Activated CD4-positive, alpha-beta memory T cell treated with anti-CD3 and anti-CD28 coated beads, Interleukin-2, amount 10 ng/mL, durations not matched to agents 7 days and 5 days (primary cell): ENCODE measurements at places on chromosomes 13 and 19. TPM values are rescaled to one million over a fixed set of nuclear protein-coding genes. Genes with fewer than 3 reads are reported as not detected.
A peak's percentile ranks its signal among the peaks of the same experiment; 100 is the strongest.

DNA sequence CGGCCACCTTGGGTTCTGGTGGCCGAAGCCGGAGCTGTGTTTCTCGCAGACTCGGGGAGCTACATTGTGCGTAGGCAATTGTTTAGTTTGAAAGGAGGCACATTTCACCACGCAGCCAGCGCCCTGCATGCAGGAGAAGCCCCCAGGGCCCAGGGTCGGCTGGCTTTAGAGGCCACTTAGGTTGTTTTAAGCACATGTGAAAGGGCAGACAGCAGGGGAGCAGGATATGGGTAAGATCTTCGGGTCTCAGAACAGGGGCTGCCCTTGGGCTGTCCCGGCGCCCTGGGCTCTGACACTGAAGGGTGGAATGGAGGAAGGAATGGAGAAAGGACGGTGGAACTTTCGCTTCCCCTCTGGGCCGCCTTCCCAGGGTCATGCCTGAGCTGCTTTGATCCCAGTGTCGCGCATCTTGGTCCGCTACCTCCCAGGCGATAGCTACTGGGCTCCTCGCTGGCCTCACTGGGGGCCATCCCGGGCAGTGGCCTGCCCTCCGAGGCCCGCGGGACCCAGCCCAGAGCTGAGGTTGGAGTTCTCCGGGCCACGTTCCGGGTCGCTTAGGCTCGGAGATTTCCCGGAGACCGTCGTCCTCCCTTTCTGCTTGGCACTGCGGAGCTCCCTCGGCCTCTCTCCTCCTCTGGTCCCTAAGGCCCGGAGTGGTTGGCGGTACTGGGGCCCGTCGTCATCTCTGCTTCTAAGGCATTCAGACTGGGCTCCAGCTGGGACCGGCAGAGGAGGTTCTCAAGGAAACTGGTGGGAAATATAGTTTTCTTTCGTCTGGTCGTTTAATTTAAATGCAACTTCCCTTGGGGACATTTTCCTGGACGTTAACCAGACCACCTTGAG lies 4.3 kb upstream of the POU4F1 start:
- no peak overlapping the region for H3K4me3 ChIP-seq
- H3K4me1 ChIP-seq, result peaks cover 37% of the 10 kb centered on the region
- no peak for DNase-seq

GRCh38 chr13:95289020-95289444 lies 12.2 kb downstream of the ABCC4 start:
- no peaks in the 10 kb centered on the region for H3K4me1 ChIP-seq
- DNase-seq, result no peak
- H3K4me3 ChIP-seq, result no peak overlapping the region
- no peaks in the 10 kb centered on the region for H3K27me3 ChIP-seq
- no peak overlapping the region for H3K27ac ChIP-seq

- peak; percentile 39 for DNase-seq
- H3K36me3 ChIP-seq, result peaks cover 7% of the 10 kb centered on the region
- peak overlapping the region; percentile 5 for H3K4me3 ChIP-seq
- peak overlapping the region; percentile 53 for H3K27ac ChIP-seq
These were observed 221.7 kb downstream of the KCNRG start for GRCh38 chr13:50236898-50237318.

BST2 gene
- 288 TPM for total RNA-seq
